ENCODE measurements at places on chromosomes 6 and 20. TPM values are rescaled to one million over a fixed set of nuclear protein-coding genes. Genes with fewer than 3 reads are reported as not detected.

DNA sequence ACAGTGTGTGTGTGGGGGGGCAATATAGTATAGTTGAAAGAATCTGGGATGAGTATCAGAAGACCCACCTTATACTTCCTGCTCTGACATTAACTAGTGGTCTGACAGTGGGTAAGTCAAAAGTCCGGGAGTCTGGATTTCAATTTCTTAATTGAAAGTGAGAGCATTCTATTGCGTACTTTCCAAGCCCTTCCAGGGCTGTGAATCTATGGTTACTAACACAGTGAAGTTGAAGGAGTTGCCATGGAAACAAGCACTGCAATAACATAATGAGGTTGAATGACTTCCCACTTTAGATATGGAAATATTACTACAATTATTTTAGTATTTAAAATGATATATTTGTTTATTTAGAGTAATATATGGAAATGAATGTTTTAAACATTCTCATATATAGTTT is 80.2 kb downstream of the MLIP start:
- DNase-seq = no peak

- no peak for DNase-seq
Measured at GRCh38 chr20:61259741-61260140, 7.7 kb downstream of the CDH4 start.

GRCh38 chr6:20846602-20847028 is 312.4 kb downstream of the CDKAL1 start:
- no peak for DNase-seq

GRCh38 chr20:31823360-31824124 is 4.4 kb downstream of the MYLK2 start:
- DNase-seq = no peak

Gene LY6G6D
- not detected for total RNA-seq

Data from foreskin keratinocyte (primary cell).